SK-N-SH (cell line): ENCODE measurements at places on chromosomes 2 and 18. TPM values are rescaled to one million over a fixed set of nuclear protein-coding genes. Genes with fewer than 3 reads are reported as not detected.

MIB1 gene
- 5.0 and 6.5 TPM in 2 replicates for polyA plus RNA-seq

SCYGR4 gene
- polyA plus RNA-seq, result not detected in 2 replicates

REG1B gene
- not detected in 2 replicates for polyA plus RNA-seq

GRCh38 chr2:231133365-231134099 lies 8.7 kb upstream of the HTR2B start:
- H3K4me3 ChIP-seq, result no peak overlapping the region
- H3K36me3 ChIP-seq, result no peaks in the 10 kb centered on the region
- no peak for DNase-seq
- peaks cover 44% of the 10 kb centered on the region for H3K4me1 ChIP-seq
- H3K27me3 ChIP-seq, result no peaks in the 10 kb centered on the region

GRCh38 chr2:68748568-68748967 lies 14.0 kb downstream of the ARHGAP25 start:
- H3K36me3 ChIP-seq, result no peaks in the 10 kb centered on the region
- no peak overlapping the region for H3K4me3 ChIP-seq
- H3K27me3 ChIP-seq, result no peaks in the 10 kb centered on the region
- H3K27ac ChIP-seq, result no peak overlapping the region
- no peak for DNase-seq

GRCh38 chr2:5976531-5977065 lies 284.4 kb downstream of the SOX11 start:
- H3K27ac ChIP-seq, result no peak overlapping the region; the same call in 1 of the 2 replicates
- H3K4me3 ChIP-seq, result no peak overlapping the region
- no peaks in the 10 kb centered on the region for H3K4me1 ChIP-seq
- H3K36me3 ChIP-seq, result no peaks in the 10 kb centered on the region

DNA sequence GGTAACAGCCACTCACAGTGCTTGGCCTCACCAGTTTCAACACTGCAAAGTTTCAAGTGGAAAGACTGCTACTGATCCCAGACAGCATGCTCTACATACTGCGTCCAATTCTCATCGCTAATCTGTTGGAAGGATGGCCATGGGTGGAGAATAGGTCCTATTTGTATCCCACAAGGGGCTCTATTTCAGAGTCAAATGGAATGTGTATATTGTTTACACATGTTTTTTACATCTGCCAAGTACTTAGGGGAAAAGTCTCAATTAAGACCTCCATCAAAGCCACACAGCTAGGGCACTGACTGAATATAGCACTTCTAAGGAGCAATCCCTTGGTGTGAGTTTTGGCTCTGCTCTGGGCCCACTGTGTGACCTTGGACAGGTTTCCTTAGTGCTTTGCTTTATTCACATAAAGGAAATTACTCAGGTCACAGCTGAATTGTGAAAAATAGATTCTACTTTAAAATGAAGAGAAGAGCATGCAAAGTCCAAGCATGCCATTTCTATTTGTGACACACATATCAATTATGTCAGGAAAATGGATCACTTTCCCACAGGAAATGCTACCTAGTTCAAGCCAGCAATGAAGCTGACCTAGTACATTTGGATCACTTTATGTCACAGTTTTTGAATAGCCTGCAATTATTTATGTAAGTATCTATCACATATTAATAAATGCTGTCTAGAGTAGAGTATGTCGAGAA lies 112.9 kb upstream of the STK17B start:
- H3K27ac ChIP-seq, result peak overlapping the region; percentile 86
- H3K4me1 ChIP-seq, result no peaks in the 10 kb centered on the region
- no peak overlapping the region for H3K4me3 ChIP-seq
- no peaks in the 10 kb centered on the region for H3K36me3 ChIP-seq

DNA sequence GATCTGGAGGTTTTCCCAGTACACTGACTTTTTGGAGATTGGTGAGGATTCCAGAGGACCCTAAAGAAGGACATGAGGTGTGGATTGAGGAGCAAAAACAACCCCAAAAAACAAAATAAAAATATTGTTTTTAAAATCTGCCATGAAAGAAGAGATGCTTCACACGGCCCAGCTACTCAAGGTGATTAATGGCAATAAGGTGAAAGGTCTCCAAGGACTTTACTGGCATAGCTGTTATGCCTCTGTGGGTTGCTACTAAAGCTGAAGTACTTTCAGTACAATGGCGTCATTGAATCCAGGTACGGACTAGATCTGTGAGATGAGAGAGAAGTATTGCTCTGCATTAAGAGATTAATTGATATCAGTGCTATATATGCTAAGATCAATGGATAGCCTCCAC lies 606.4 kb downstream of the TDRD15 start:
- H3K27me3 ChIP-seq, result no peaks in the 10 kb centered on the region
- no peak overlapping the region for H3K4me3 ChIP-seq
- no peaks in the 10 kb centered on the region; the same call in 1 of the 2 replicates for H3K4me1 ChIP-seq
- no peaks in the 10 kb centered on the region for H3K36me3 ChIP-seq
- no peak overlapping the region for H3K27ac ChIP-seq

GRCh38 chr2:168060986-168061750 lies 186.2 kb downstream of the STK39 start:
- no peak for DNase-seq
- H3K27me3 ChIP-seq, result no peaks in the 10 kb centered on the region
- H3K4me3 ChIP-seq, result no peak overlapping the region
- peaks cover 22% of the 10 kb centered on the region for H3K4me1 ChIP-seq
- H3K36me3 ChIP-seq, result peaks cover 25% of the 10 kb centered on the region
- H3K27ac ChIP-seq, result no peak overlapping the region

GRCh38 chr18:4908328-4908727 lies 288.7 kb downstream of the AKAIN1 start:
- DNase-seq, result no peak
- H3K4me1 ChIP-seq, result no peaks in the 10 kb centered on the region
- no peaks in the 10 kb centered on the region for H3K36me3 ChIP-seq

DNA sequence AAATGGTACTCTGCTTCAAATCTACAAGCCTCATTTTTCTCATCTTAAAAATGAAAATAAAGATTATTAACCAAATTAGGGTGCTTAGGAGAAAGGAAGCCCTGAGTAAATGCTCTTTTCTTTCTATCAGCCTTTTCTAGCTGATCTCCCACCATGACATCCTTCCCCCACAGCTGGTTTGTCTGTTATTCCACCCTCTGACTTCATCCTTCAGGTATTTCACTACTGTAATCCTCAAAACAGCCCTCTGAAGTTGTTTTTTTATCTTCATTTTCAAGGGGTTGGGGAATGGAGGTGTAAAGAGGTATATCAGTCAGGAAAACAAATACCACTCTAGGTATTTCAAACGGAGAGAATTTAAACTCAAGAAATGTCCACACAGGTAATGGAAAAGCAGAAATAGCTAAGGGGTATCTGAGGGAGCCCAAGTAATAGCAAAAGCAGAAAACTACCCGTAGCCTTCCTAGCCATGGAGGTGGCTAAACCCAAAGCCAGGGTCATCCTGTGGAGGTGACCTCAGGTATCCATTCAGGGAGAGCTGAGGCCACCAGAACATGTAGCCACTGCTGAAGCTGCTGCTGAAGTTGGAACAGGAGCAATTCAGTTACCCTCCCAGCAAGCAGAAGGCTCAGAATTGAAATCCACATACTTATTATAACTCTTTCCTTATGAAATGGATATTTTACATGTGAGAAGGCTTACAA lies 990.9 kb upstream of the ACVR2A start:
- no peak for DNase-seq
- no peak overlapping the region for H3K27ac ChIP-seq
- H3K36me3 ChIP-seq, result no peaks in the 10 kb centered on the region
- H3K4me1 ChIP-seq, result no peaks in the 10 kb centered on the region; the same call in 1 of the 2 replicates
- no peak overlapping the region for H3K4me3 ChIP-seq

DNA sequence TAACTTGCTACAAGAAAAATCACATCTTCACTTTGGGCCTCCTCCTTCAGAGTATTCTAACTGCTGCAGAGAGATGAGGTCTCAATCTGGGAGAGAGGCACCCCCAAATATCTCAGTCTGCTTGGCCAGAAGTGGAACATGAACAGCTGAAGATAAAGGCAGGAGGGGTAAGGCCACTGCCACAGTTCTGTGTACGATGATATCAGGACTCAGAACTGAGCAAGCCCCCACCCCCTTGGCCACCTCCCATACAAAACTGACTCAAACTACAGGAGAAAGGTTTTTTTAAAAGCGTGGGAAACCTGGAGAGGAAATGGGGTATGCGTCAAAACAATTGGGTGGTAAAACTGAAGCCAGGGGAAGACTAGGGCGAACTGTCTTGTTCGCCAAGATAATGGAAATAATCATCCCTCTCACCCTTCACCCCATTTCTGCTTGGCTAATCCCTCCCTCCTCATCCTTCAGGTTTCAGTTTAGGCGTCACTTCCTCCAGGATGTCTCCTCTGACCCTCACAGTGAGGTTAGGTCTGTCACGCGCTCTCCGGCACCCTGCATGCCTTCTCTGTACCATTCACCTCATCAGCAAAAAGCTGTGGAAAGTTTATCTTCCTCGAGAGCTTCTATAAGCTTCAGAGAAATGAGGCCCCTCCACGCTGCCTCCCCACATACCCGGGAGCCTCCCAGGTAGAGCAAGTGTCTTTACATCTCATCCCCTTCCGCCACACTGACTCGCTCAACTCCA lies 64.4 kb downstream of the SFXN5 start:
- H3K27ac ChIP-seq, result no peak overlapping the region
- no peaks in the 10 kb centered on the region for H3K27me3 ChIP-seq
- no peaks in the 10 kb centered on the region; the same call in 1 of the 2 replicates for H3K36me3 ChIP-seq
- no peaks in the 10 kb centered on the region for H3K4me1 ChIP-seq
- DNase-seq, result no peak
- H3K4me3 ChIP-seq, result no peak overlapping the region

GRCh38 chr18:69635482-69635881 lies 234.8 kb downstream of the DOK6 start:
- 0 out of 2 replicates have a peak, but pooled peaks cover 3% of the 10 kb centered on the region for H3K4me1 ChIP-seq
- no peak overlapping the region for H3K4me3 ChIP-seq
- no peak for DNase-seq
- H3K27me3 ChIP-seq, result no peaks in the 10 kb centered on the region
- no peaks in the 10 kb centered on the region for H3K36me3 ChIP-seq

- DNase-seq, result no peak
- no peak overlapping the region for H3K27ac ChIP-seq
- H3K27me3 ChIP-seq, result no peaks in the 10 kb centered on the region
- no peaks in the 10 kb centered on the region for H3K36me3 ChIP-seq
- H3K4me3 ChIP-seq, result no peak overlapping the region
Measured at GRCh38 chr2:1748741-1749488, 4.6 kb upstream of the PXDN start.

DNA sequence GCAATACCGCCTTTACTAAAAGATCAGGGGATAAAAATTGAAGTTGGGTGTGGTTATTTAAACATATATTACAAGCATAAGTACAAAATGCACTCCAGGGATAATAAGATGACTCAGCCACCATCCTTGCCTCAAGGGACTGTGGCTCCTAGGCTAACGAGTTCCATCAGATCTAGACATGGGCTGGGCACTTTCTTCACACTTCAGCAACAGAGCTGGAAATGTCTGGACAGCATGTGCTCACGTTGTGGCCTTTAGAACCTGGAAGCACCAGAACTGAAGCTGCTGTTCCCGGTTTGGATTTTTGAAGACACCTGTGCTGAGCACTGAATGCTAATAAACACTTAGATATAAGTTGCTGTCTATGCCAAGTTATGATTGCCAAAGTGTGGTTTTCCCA lies 384.2 kb upstream of the SALL3 start:
- H3K36me3 ChIP-seq, result no peaks in the 10 kb centered on the region
- H3K4me3 ChIP-seq, result no peak overlapping the region
- H3K4me1 ChIP-seq, result no peaks in the 10 kb centered on the region
- H3K27me3 ChIP-seq, result no peaks in the 10 kb centered on the region; the same call in 1 of the 2 replicates
- no peak overlapping the region for H3K27ac ChIP-seq
- no peak for DNase-seq
